ENCODE measurements at places on chromosomes 1 and 21.

DNA sequence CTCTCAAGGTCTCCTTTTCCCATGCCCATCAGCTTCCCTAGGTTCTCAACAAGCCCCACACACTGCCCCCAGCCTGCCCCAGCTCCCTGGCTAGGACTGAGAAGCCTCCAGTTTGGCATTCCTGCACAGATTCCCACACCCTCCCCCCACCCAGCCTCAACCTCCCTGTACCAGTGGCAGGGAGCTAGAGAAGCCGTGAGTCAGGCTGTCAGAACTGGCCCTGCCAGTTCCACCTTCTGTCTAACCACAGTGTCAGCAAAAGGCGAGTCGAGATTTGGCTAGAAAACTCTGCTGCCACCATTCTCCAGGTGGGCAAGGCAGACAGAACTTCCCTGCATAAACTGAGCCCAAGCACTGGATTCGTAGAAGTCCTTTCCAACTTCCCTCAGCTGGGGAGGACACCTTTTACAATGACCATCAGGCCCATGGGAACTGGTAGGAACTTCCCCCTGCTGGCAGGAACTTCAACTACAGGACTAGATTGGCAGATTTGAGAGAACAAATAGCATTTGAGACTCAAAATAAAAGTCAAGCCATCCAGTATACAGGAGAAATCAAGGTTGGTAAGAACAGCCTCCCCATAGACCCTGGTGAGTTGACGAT is 31.0 kb downstream of the TNNT2 start:
- DNase-seq: no peak

- DNase-seq: no peak
These were observed 136.7 kb downstream of the DMRTB1 start for GRCh38 chr1:53595906-53596305.

- no peak for DNase-seq
These were observed 46.9 kb downstream of the VWA5B1 start for GRCh38 chr1:20337581-20337980.

DNA sequence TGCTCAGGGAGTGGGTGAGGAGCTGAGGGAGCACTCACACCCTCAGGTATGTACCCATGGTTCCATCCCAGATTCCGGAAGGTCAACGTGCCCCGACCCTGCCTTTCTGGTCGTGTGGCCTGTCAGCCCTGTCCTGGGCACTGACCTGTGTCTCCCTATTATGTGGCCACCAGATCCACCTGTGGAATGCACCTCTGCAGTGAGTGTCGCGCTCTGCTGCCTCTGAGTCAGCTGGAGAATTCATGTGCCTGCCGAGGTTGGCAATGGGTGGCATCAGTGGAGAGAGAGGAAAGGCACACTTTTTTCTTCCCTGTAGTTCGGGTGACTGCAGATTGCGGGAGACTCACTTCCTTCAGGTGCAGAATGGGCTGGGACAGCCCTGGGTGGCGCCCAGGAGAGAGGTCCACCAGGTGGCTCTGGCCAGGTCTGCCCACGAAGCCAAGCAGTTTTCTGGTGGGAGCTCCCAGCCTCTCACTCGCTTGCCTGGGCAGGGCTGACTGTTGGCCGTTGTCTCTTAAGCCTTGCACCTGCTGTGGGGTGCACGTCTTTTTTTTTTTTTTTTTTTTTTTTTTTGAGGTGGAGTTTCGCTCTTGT is 176.1 kb upstream of the TMEM51 start:
- DNase-seq: no peak

GRCh38 chr1:189859385-189859977 is 618.2 kb downstream of the BRINP3 start:
- no peak for DNase-seq

DNA sequence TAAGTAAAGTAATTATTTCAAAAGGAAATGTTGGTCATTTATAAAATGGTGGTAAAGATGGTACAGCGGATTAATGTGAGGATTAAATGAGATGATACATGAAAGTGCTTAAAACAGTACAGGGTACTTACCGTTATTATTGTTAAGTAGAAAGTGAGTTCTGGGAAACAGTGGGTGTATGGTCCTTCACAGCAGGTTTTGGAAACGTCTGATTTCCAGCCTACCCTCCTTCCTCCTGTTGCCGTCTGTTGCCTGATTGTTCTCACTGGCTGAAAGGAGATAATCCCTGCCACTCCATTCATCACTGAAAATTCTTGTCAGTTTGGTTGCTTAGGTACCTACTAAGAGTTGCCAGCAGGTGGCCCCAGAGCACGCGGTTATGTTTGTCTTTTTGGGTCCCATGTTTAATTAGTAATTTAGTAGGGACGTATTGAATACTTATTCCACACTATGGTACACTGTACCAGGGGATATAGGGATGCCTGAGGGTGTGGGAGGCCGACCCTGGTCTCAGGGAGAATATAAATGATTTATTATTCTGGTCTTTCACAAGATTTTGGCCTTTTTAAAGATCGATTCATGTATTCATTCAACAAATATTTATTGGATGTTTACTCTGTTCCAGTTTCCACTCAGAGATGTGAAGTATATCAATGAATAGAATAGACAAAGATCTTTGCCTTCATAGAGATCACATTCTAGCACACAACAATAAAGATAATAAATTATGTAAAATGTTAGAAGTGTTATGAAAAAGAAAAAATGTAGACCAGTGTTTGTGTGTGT is 30.8 kb upstream of the RPTN start:
- DNase-seq: peak; percentile 39

DNA sequence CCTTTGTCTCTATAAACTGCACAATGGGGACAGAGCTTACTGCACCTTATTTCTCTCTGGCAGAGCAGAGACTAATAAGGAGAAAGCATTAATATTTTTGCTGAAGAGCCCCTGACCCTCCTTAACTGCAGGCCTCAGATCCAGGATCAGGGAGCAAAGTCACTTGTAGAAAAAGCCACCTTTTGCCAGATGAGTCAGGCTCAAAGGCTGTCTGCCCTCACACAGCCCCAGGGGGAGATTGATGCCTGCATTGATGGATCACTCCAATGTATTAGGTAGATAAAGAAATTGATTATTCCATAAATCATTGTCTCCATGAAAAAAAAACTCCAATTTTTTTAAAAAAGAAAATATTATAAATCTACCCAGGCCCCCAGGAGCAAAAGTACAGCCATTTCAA is 15.8 kb downstream of the GRIK3 start:
- no peak for DNase-seq

Measured in stimulated activated CD8-positive, alpha-beta memory T cell treated with anti-CD3 and anti-CD28 coated beads, Interleukin-2, amount 100 ng/mL, for 1 hour (primary cell).